ENCODE measurements at places on chromosomes 6 and 20.

GRCh38 chr6:106527979-106528378 is 101.3 kb downstream of the RTN4IP1 start:
- DNase-seq, result peak; percentile 99

GRCh38 chr20:50003253-50003656 is 20.5 kb downstream of the SNAI1 start:
- DNase-seq, result peak; percentile 97

GRCh38 chr6:15793288-15793687 is 130.5 kb upstream of the DTNBP1 start:
- peak; percentile 78 for DNase-seq

- no peak for DNase-seq
These were observed 39.5 kb upstream of the THBS2 start for GRCh38 chr6:169293196-169293595.

DNA sequence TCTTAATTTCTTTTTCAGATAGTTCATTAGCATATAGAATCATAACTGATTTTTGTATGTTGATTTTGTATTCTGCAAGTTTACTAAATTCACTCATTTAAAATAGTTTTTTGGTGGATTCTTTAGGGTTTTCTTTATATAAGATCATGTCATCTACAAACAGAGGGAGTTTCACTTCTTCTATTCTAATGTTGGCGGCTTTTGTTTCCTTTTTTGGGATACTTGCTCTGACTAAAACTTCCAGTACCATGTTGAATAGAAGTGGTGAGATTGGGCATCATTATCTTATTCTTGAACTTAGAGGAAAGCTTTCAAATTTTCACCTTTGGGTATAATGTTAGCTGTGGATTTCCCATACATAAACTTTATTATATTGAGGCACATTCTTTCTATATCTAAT is 296.9 kb downstream of the BCKDHB start:
- DNase-seq, result no peak

GRCh38 chr6:41970436-41970846 is 28.8 kb upstream of the CCND3 start:
- DNase-seq, result peak; percentile 66

- no peak for DNase-seq
These were observed 171.6 kb downstream of the ADGB start for GRCh38 chr6:146770275-146770964.

- peak; percentile 55 for DNase-seq
These were observed 86.7 kb upstream of the STMND1 start for GRCh38 chr6:17015144-17015543.

GRCh38 chr6:142048593-142048980 is 84.1 kb upstream of the GJE1 start:
- no peak for DNase-seq

DNA sequence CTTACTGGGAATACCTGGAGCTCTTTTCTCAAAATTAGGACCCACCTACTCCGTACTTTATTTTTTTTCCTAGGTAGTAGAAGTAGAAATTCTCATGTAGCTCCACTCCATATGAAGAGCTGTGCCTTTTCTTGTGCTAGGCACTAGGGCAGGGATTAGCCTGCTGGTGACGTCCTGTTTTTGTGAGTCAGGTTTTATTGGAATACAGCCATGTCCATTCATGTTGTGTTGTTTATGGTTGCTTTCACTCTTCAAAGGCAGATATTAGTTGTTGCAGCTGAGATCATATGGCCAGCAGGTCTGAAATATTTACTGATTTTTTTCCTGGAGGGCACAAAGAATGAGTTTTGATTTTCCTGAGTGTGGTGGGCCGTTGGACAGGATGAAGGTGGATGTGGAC is 20.5 kb downstream of the XRN2 start:
- peak; percentile 93 for DNase-seq

GRCh38 chr20:8074931-8075330 is 55.4 kb upstream of the TMX4 start:
- no peak for DNase-seq

GRCh38 chr6:132511831-132512220 is 1.1 kb downstream of the STX7 start:
- DNase-seq, result peak; percentile 8

GRCh38 chr6:147949981-147950622 is 392.5 kb upstream of the SASH1 start:
- DNase-seq, result no peak

DNA sequence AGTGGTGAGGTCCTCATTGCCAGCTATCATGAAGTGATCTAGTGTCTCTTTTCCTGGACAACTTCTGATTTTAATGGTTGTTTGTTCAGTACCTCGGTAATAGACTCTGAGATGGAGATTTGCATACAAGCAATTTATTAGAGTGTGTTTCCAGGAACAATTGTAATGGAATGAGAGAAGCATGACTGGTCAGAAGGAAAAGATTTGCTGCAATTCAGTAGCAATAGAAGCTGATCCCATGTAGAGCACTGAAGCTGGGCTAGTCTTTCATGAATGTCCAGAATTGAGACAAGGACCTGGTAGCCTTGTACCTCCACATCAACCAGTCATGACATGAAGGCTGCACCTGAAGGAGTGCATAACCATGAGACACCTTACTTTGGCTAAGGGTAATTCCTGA is 526.5 kb downstream of the NKAIN2 start:
- no peak for DNase-seq

DNA sequence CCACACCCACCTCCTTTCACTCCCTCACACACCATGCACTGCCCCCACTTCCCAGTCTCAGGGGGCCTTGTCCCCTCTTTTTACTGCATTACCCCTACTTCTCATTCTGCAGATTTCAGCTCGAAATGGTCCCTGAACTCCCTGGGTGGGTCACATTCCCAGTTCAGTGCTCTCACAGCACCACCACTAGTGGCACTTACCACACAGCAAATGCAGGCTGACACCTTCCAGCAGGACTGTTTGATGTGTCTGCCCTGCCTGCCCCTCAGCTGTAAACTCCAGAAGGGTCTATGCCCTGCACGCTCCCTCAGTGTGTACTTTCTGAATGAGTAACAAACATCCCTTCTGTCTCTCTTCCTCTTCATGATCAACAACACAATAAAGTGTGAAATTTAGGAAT is 4.0 kb downstream of the DYNLT1 start:
- DNase-seq, result no peak

GRCh38 chr6:135228486-135228885 is 47.4 kb downstream of the MYB start:
- DNase-seq, result no peak

- no peak for DNase-seq
These were observed 4.2 kb upstream of the HLA-DOA start for GRCh38 chr6:33013608-33014007.

DNA sequence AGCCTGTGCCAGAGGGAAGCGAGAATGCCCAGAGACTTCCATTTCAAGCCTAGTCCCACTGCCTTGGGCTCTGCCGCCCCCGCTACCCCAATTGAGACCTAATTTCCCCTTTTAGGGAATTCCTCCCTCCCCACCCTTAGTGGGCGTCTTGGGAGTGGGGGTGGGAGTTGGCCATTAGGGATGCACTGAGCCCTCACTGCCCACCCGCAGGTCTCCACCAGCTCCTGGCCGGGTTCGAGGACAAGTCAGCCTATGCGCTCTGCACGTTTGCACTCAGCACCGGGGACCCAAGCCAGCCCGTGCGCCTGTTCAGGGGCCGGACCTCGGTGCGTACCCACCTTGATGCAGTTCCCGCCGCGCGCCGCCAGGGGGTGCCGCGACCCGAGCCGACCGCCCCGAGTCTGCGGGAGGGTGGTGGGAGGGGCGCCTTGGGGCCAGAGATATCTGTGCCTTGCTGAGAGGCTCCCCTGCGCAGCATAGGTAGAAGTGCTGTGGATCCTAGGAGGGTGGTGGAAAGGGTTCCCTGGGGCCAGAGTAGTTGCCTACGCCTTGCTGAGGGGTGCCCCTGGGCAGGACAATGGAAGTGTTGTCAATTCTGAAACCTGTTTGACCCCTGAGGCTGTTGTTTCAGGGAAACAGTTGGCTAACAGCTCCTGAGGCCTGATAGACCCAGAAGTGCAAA is 9.2 kb downstream of the ITPA start:
- no peak for DNase-seq

DNA sequence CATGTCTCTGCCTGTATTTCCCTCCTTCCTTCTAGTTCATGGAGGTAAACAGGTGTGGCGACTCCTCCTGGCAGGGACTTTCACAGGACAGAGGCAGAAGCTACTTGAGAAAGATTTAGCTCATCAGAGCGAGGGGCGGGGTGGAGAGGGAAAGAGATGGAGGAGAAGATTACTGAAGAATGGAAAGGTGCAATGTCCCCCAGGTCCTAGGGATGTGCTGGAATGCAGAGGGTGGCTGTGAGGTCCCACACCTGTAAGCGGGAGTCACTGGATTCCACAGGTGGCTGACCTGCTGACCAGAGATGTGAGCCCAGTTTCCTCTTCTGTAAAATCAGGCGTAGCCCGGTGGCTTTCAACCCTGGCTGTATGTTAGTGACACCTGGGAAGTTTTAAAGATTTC is 199.2 kb upstream of the SULF2 start:
- no peak for DNase-seq

- no peak for DNase-seq
These were observed 243.5 kb downstream of the FRK start for GRCh38 chr6:115817161-115817560.

- DNase-seq, result peak; percentile 97
These were observed 130.5 kb downstream of the CEBPB start for GRCh38 chr20:50320901-50321796.

- no peak for DNase-seq
These were observed 108.9 kb downstream of the IMPG1 start for GRCh38 chr6:75963569-75963968.

DNA sequence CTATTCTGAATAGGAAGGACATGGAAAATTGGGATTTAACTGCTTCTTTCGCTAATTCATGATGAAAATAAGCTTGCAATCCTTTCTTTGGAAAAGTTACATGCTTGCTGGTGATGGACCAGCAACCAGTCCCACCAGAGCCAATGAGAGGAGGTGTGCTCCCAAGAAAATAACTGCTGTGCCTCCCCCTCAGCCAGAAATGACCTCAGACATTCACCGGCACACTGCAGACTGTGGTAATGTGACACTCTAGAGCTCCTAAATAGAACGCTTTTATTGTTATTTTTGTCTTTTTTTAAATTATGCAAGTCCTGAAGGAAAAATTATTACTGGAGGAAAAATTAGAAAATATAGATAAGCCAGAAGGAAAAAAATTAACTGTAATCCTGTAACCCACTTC is 2.6 kb downstream of the PYGB start:
- DNase-seq, result no peak

DNA sequence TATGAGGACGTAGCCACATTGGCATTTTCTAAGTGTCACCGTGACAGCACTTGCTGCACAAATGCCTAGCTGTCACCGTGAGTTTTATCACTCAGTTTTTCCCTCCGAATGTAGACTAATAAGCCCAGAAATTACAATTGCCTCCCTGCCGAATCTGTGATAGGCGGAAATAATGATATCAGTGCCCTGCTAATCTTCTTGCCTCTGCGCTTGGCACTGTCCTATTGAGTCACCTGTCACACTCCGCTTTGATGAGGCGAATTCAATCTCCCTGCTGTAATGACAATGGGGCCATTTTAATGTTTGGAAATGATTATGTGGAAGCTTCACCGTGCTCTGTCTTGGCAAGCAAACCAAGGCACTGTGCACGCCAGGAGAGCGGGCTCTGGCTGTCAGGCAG is 112.8 kb downstream of the LINC00237 start:
- DNase-seq, result no peak

DNA sequence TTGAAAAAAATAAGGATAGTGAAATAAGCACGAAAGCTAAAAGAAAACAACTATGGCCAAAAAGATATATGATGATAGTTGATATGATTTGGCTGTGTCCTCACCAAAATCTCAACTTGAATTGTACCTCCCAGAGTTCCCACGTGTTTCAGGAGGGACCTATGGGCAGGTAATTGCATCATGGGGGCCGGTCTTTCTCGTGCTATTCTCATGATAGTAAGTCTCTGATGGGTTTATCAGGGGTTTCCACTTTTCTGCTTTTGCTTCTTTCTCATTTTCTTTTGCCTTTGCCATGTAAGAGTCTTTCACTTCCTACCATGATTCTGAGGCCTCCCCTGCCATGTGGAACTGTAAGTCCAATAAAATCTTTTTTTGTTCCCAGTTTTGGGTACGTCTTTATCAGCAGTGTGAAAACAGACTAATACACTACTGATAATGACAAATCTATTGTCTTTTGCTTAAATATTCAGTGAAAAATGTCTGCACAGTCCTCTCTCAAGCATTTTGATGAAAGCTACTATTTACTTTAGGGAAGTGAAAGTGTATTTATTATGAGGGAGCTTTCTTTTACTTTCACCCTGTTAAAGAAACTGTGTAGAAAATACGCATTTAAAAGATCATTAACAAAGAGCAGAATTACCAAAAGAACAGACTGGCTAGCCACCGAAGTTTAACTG is 389.1 kb downstream of the HTR1B start:
- no peak for DNase-seq

DNA sequence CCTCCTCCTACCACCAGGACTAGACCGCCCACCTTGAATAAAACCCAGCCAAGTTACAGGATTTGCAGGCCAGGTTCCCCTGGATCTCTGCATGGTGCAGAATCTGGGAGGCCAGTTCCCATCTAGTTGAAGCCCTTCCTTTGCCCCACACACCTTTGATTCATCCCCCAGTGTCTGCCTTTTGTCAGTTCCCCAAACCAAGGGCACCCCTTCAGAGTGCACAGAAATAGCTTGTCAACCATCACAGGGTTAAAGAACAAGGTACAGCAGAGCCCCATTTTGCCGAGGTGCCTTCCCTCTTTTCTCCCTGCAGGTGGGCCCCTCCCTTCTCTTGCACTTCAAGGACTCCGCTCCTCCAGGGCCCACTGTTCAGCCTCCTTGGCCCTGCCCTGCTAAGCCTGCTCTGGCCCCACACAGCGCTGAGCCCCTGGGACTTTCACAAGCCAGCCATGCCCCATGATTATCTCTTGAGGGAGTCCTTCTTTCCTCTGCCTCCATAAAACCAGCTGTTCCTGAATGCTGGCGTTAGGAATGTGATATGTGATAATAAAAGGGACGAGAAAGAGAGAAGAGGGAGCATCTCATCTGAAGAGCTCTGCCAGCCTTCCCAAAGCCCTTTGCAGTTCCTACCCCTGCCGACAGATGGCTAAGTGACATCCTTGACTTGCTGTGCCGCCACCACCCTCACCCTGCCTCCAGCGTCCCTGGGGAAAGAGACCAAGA is 280.3 kb downstream of the CDC5L start:
- DNase-seq, result no peak

GRCh38 chr20:24783631-24784492 is 165.2 kb upstream of the CST7 start:
- DNase-seq, result no peak

DNA sequence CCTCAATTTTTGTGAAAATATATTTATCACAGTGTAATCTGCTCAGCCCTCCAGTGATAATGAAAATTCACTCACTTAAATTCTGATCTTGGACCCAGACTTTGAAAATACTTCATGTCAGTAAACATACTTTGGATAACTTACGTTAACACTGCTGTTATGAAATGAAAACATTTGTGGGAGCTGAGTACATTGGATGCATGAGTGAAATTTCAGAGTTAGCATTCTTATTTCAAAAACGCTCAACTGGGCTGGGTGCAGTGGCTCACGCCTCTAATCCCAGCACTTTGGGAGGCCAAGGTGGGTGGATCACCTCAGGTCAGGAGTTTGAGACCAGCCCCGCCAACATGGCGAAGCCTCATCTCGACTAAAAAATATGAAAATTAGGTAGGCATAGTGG is 196.4 kb downstream of the UTRN start:
- DNase-seq, result no peak

- peak; percentile 74 for DNase-seq
These were observed 7.0 kb downstream of the UBD start for GRCh38 chr6:29552512-29553051.

All from bronchial epithelial cell (primary cell).